ENCODE measurements at places on chromosomes 13 and 19.

GRCh38 chr13:79389026-79389425, 17.0 kb downstream of the RBM26 start:
- DNase-seq: no peak

- no peak for DNase-seq
Observed at GRCh38 chr13:70616847-70617246, 508.6 kb upstream of the KLHL1 start.

DNA sequence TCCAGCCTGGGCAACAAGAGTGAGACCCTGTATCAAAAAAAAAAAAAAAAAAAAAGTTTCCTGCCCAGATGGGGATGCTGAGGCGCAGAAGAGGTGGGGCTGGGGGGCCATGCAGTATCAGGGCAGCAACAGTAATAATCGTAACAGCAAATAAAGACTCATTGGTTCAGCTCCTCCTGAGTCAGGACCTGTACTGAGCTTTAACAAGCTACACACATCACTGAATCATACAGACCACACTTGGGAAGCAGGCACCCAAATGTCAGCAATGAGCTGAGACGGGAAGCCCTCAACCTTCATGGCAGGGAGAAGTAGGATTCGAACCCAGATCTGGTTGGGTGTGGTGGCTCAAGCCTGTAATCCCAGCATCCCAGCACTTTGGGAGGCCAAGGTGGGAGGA, 10.6 kb upstream of the DPF1 start:
- DNase-seq: no peak

DNA sequence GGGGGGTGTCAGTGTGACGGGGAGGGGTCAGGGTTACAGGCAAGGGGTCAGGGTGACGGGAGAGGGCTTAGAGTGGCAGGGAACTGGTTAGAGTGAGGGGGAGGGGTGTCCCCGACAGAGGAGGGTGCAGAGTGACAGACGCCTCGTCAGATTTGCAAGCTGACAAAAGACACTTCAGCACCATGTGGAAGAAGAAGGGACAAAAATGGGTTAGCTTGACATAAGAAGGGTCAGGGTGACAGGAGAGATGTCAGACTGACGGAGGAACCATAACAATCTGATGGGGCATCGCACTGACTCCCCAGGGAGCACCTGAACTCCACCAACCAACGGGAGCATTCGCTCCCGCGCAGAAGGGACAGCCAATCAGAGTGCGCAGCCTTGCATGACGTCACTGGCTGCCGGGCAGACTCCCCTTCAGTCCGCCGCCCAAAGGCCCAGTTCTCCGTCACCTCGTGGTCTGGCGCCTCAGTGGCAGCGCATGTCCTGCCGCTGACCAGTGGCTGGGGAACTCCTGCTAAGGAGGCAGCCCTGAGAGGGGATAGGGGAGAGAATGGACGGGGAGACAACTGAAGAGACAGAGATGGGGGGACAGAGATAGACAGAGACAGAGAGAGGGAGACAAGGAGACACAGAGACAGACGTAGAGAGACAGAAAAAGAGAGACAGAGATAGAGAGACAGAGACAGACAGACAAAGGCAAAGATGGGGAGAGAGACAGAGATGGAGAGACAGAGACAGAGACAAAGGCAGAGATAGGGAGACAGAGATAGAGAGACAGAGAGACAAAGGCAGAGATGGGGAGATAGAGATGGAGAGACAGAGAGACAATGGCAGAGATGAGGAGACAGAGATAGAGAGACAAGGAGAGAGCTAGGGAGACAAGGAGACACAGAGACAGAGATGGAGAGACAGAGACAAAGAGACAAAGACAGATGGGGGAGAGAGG, 30.2 kb downstream of the C19orf81 start:
- peak; percentile 94 for DNase-seq

GRCh38 chr19:11380653-11381537, 3.2 kb downstream of the EPOR start:
- DNase-seq: peak; percentile 99

DNA sequence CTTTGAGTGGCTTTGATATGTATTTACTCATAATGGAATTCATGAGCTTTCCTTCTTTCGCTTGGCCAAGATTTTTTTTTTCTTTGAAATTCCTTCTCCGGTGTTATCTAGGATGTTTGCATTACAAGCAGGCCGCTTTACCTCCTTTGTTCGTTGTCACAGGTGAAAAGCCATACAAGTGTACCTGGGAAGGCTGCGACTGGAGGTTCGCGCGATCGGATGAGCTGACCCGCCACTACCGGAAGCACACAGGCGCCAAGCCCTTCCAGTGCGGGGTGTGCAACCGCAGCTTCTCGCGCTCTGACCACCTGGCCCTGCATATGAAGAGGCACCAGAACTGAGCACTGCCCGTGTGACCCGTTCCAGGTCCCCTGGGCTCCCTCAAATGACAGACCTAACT, 16.7 kb downstream of the KLF5 start:
- no peak for DNase-seq

DNA sequence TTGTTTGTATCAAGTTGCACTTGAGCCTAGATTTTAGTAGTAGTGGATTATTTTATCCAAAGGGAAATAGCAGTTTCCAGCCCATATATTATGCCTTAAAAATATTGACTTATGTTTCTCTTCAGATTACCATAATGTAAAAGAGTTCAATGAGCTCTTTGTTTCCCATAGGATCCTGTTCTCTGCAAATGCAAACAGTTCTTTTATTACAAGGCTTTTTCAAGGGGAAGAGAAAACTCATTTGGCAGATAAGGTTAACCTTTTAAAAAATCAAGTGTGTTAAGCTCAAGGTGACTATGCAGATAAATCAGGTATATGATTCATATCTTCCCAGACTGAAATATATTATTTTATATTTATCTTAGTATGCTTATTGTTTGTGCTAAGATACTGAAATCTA, 961.2 kb upstream of the SPRY2 start:
- DNase-seq: no peak

GRCh38 chr13:113922412-113923118, 51.3 kb downstream of the C13orf46 start:
- no peak for DNase-seq

- DNase-seq: no peak
Observed at GRCh38 chr19:16938211-16938610, 49.4 kb downstream of the F2RL3 start.

- DNase-seq: no peak
Observed at GRCh38 chr13:113421673-113422270, 31.5 kb downstream of the ADPRHL1 start.

- DNase-seq: peak; percentile 18
Observed at GRCh38 chr13:65966991-65967451, 1263.1 kb downstream of the PCDH9 start.

DNA sequence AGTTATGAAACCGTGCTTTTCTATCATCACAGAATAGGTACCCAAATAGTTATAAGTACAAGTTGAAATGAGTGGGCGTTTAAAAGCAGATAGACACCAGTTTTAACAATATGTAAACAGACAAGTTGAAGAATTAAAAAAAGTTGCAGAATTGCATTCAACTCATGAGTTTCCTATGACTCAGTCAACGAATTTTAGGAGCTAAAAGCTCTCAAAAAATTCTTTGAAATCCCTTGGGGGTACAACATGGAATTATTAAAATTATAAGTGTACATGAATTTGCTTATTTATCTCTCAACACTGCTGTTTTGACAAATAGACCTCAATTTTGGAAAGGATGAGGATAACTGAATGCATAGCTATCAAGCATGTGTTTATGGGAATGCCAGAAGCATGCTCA, 693.4 kb downstream of the PCDH9 start:
- no peak for DNase-seq

DNA sequence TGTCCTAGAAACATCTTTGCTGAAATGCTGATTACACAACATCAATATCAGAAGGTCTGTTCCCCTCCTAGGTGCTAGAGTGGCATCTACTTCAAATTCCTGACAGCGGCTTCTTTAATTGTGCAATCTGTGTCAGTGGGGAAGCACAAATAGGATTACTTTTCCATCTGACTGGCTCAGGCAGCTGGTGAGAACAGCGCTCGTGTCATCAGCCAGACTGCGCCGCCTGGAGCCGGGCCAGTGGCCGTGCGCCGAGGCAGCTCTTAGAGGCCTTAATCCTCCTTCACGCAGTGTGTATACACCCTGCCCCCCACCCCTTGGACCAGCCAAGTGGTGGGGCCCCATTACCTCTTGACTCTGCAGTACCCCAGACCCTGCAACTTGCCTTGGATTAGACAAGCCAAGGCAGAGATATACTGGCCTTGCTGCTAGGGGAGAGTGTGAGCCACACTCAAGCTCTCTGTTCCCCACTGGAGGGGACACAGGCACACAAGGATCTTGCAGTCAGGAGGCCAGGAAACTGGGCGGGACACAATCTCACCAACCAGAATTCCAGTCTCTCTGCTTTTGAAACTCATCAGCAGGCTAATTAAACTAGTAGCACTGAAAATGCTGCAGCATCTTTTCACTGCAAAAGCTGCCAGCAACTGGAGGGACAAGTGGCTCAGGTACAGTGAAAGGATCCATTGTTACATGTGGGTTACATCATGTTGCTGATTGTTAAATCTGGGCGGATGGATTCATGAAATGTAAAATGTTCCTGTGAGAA, 48.9 kb upstream of the EPHX3 start:
- DNase-seq: peak; percentile 91

- peak; percentile 88 for DNase-seq
Observed at GRCh38 chr13:80047406-80047805, 293.5 kb downstream of the SPRY2 start.

DNA sequence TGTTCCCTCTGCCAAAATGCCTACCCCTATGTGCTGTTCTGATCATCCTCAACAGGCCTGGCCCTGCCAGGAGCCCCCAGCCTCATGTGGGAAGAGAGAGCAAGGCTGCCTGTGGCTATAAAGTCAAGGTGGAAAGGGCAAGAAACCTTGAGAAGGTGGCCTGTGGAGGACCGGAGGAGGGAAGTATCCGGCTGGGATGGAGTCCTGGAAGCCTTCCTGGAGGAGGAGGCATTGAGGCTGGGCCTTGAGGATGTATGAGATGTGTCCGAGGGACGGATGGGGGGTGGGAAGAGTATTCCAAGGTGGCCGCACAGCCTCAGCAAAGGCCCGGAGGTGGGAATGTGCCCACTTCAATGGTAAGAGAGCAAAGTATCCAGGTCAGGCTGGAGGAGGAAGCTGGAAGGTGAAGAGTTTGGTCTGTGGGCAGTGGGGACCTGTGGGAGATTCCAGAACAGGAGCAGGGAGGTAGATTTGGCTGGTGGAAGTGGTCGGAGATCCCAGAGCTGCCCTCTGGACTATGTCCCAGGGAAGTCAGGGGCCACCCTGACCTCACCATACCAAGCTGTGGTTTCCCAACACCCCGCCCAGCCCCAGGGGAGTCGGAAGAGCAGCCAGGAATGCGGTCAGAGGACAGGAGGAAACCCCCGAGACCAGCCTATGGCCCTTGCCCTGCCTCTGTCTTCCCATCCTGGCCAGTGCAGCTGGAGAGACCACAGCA, 3.0 kb upstream of the PLIN4 start:
- no peak for DNase-seq

GRCh38 chr13:114073881-114074612, 58.4 kb downstream of the RASA3 start:
- DNase-seq: no peak

DNA sequence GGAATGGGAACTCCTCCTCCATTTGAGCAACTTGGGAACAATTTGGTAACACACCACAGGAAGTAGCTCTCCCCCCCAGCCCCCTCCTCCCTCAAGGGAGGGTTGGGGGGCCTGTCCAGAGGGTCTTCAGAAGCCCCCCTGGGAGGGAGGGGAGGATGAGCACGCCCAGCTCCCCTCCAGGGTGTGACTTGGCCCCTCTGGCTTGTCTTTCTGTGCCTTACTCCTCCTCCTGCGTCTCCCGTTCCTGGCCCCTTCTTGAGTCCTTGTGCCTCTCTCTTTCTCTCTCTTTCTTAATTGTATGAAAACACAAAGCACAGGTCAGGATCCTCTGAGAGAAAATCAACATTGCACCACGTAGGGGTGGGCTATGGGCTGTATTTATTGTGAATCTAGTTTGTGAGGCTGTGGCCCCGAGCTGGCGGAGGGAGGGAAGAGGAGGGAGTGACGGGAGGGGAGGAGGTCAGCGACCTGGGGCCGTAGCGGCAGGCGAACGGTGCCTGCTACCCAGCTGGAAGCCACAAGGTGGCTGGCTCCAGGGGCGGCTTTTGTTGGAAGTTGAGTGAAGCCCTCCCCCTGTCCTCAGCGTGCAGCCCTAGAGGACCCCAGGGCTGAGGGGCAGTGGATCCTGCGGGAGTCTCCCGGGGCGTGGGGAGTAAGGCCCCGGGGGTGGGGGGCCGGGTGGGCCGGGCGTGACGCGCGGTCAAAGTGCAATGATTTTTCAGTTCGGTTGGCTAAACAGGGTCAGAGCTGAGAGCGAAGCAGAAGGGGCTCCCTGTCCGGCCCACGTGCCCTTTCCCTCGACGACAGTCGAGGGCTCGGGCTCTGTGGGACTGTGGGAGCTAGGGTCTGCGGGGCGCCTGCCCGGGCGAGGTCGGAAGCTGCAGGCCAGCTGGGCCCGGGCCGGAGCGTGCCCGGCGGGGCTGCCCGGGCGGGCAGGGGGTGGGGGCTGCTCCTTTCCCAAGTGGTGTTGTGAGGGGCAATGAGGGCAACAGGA, 6.4 kb downstream of the LYL1 start:
- DNase-seq: no peak

GRCh38 chr19:41604831-41605230, 22.0 kb downstream of the CEACAM4 start:
- DNase-seq: no peak

DNA sequence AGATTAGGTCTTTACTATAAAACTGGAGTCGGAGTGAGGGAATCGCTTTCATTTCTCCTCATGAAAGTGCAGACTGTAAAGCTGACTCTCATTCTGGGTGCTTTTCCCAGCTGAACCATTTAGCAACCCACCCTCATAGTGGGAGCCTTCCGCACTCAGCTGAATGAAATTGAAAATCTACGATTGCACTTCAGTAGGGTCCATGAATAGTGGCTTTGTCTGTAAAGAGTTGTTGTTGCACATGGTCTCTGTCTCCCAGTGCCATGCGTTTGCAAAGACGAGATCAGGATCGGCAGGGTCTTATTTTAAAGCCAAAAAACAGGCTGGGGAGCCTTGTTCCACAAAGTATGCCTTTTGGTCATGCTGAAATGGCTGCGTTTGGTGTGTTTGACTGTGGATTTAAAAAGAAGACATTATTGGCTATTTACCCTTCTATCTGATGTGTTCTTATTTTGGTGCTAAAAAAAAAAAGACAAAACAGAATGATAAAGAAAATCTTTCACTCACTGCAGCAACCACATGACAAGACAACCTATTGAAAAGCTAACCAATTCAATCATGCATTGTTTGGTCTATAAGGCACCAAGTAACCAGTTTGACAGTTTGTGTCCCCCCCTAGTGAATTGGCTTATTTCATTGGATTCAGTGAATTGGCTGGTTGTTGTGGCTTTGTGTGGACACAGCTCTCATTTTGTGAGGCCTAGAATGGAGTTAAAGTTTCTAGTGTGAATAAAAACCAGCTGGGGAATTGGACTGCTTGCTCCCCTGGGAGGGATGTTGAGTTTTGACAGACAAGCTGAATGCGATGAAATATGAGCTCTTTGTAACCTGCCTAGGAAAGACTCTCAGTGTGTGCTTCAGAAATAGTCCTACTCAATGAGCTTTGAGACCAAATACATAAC, 65.6 kb downstream of the ARHGAP35 start:
- no peak for DNase-seq

Measured in G401 (cell line).